T-helper 2 cell (primary cell): ENCODE measurements at places on chromosomes 2 and 18.
A peak's percentile ranks its signal among the peaks of the same experiment; 100 is the strongest.

GRCh38 chr2:45974056-45974455 lies 322.6 kb downstream of the PRKCE start:
- DNase-seq = no peak

DNA sequence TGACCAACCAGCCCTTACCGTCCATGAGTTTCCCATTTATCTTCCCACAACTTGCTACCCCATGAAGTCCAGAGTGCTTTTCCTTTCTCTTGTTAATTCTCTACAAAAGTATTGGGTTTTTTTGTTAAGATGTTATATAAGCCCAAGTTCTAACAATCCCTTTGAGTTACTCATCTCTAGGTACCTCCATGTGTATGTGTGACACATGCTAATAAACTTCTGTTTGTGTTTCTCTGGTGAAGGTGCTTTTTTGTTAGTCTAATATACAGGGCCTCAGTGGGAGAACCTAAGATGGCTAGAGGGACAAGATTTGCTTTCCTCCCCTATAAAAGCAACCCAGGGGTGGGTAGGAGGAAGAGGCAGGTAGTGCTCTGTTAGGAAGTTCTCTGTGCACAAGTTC lies 31.8 kb upstream of the RMDN2 start:
- no peak for DNase-seq

DNA sequence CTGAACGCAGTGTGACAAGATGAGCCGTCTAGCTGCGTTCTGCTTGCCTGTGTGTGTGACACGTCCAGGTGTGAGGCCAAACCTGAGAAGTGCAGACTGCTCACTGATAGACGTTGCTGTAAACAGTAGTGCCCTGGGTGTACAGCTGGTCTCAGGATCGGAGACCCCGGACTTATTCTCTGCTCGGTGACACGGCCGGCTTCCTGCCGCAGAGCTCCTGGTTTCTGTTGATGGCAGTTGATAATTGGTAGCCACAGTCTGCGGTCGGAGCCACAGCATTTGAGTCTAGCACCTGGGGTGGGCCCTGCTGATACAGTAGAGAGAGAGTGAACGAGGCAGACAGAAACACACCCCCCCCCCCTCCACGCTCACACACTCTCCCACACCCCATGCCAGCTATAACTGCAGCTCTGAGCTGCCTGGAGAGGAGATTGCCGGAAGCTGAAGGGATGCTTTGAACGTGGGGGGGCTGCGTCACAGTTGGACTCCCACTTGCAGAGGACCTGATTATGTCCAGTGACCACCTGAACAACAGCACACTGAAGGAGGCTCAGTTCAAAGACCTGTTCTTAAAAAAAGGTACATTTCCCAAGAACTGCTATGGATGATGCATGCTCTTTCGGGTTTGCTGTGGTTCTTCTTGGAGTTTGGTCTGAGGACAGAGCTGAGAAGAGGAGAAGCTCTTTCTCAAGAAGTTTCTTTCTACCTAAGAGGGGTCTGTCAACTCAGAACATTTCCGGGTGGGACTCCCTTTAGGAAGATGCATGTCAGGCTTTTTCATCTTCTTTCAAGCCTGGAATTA lies 114.0 kb downstream of the FAM210A start:
- peak; percentile 56 for DNase-seq

- DNase-seq = no peak
Measured at GRCh38 chr2:227485429-227485828, 13.5 kb downstream of the AGFG1 start.

DNA sequence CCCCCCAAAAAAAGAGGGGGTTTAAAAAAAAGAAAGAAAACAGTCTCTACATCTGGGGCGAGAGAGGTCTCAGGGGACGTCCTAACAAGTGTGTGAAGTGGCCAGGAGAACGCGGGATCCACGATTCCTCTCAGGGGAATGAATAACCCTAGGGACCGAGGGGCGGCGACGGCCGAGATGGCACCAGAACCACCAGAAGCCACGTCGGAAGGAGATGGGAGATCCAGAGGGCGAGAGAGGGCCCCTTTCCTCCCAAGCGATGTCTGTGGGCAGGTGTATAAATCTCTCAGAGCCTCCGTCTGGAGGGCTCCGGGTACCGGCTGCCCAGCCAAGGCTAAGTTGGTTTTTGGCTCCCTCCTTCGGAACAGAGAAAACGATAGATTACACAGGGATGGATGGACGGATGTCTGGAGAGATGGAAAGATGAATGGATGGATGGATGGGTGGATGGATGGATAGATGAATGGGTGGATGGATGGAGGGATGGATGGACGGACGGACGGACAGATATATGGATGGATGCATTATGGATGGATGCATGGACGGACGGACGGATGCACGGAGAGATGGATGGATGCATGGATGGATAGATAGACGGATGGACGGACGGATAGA lies 1.7 kb downstream of the EPHA4 start:
- no peak for DNase-seq

- DNase-seq = no peak
Measured at GRCh38 chr2:106189325-106189724, 4.8 kb downstream of the UXS1 start.

- DNase-seq = no peak
Measured at GRCh38 chr18:8858888-8859511, 153.6 kb downstream of the MTCL1 start.

GRCh38 chr2:226151157-226151556 lies 648.5 kb downstream of the IRS1 start:
- DNase-seq = no peak
